ENCODE measurements at places on chromosomes 3 and 15.

- DNase-seq: no peak
Observed at GRCh38 chr3:120114981-120115380, 20.7 kb upstream of the GSK3B start.

GRCh38 chr15:66911131-66911700 is 154.2 kb upstream of the SMAD3 start:
- no peak for DNase-seq

DNA sequence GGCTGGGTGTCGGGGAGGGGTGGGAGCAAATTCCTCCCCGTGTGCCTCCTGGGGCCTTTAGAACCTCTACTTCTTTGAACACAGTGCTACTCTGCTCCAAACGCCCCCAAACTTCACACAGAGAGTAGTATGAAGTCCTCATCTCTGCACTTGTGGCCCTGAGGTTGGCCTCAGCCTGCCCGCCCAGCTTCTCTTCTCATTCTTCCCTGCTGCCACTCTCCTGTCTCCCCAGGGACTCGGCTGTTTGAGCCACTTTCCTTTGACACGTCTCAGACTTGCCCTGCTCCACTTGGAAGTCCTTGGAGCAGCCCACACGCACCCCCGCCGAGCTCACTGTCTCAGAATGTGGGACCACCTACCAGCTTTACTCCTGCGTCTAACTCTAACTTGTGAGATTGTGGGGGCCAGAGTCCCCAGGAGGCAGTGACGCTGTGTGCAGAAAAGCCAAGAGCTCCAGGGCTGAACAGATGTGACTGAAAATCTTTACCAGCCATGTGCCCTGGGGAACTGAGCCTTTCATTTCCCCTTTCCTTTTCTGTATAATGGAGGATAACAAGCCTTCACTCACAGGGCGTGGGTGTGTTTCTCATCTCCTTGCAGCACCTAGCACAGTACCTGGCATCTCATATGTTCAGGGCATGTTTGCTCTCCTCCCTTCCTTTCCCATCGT is 233.6 kb upstream of the CTDSPL start:
- DNase-seq: no peak

DNA sequence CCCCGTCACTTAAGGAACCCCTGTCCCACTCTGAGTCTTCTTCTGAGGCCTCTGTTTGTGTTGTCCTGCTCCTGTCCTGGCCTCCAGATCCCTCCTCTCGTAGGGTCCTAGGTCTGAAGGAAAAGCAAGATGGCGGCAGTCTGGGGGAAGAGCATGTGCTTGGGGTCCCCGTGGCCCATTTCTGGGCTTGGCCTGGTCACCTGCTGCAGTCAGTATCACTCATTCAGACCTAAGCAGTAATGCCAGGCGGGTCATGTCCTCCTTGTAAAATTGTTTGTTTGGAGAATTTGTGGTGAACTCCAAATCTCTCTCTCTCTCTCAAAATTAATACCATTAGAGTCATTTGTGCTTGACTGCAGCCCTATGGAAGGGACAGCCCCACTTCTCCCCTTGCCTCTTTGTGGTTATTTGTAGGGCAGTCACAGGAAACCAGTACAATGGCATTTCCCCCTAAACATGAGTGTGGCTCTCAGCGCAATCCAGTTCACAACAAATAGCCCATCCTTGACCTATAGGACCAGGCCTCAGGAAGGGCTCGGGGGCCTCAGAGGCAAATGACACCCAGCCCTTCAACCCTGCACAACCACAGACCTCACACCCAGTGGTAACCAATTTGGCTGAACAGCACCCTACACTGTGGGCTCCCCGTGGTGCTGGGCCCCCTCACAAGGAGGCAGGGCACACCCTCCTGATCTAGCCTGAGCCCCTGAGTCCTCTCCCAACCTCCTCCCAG is 173.5 kb downstream of the OR4M2 start:
- DNase-seq: no peak

- DNase-seq: no peak
Observed at GRCh38 chr15:31954374-31955172, 75.7 kb upstream of the CHRNA7 start.

DNA sequence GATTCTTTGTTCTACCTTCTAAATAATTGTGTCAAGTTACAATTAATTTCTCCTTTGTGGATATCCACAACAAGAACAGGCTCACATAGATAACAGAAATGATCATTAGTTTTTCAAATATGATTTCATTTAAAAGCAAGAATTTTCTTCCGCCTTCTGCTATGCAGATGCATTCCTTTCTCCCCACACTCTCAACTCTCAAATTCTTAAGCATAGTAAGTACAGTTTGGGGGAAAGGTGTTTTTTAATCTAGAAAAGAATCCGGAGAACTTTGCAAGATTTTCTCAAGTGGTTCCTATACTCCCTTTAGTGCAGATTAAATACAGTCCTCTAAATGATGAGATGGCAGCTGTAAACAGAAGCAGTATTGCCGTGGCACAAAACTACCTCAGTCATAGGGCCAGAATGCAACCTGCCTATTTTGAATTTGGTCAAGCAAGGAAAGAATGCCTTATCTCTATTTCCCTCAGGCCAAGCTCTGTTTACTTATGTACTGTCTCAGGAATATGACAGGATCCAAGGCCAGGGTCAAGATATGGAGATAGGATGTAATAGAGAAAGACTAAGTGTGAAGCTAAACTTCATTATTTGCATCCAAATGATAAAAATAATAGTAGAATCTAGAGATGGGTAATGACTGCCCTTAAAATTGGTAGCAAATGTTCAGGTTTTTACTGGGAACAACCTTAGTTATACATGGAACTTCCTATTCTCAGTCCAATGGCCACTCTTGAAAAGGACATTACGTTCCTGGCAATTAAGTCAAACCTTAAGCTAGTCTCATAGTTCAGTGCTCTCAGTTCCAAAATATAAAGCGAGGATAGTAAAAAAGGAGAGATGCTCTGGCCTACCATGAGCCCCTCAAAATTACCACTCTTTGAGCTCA is 77.3 kb upstream of the PHLDB2 start:
- no peak for DNase-seq

DNA sequence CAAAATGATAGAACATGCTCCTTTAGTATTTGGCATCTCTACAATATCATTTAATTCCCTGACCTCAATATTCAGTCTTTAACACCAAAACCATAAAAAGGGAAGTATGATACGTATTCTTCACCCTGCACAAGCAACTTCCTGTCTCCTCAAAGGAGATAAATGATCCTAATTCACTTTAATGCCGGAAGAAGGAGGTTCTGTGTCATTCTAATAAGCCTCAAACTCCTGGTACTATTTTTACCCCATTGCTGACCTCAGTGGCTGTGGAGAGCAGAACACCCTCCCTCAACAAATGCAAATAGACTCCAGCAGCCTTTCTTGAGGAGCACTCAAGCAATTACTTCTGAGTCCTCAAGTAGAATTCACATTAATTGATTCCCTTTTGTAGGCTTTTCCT is 173.3 kb downstream of the TMEM108 start:
- no peak for DNase-seq

DNA sequence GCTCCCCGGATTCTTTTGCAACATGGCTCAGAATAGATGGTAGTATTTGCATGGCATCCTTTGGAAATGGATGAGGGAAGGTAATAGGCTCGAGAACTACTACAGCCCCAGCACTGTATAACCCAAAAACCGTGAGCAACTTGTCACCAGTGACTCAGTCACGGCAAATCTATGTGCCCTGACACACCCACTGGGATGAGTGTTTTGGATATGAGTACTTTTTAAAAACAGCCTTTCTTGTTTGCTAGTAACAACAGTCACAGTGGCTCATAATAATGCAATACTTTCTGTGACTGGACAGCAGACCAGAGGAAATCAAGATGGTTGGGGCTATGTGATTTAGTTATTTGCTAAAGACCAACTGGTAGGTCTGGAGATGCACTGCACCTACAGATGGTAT is 299.6 kb downstream of the ULK4 start:
- DNase-seq: no peak

- peak; percentile 79 for DNase-seq
Observed at GRCh38 chr3:134212967-134213665, 37.5 kb downstream of the RYK start.

- DNase-seq: no peak
Observed at GRCh38 chr15:92892201-92892555, 7.9 kb upstream of the CHD2 start.

- no peak for DNase-seq
Observed at GRCh38 chr3:23537101-23537551, 268.6 kb upstream of the UBE2E1 start.

GRCh38 chr15:52080706-52081392 is 31.7 kb downstream of the BCL2L10 start:
- no peak for DNase-seq

DNA sequence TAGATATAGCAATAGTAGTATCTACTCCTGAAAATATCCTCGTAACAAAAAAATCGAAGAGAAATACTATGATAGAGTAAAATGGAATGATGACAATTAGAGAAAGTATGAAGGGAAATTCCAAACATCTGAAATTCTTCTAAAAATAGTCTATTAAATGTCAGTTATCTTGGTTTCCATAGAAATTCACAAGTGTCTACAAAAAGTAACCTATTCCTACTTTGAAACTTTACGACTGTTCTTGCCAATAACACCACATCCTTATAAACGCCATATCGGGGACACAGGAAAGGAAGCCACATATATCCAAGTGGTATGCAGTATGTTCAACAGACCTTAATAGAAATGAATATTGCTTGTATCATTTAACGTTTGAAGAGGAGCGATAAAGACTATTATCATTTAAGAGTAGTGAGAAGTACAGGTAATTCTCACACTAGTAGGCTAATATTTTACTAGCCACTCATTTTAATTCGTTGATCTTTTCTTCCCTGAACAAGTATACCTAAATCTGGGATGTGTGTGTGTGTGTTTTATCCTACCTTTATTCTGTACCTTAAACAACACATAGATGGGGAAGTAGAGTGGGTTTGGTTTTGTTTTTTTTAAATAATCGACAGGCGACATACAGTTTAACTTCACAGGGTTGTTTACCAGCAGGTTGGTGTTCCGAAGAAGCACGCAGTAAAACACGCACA is 1.2 kb downstream of the GPR176 start:
- DNase-seq: no peak

- DNase-seq: no peak
Observed at GRCh38 chr3:44418549-44418948, 58.9 kb downstream of the ZNF445 start.

GRCh38 chr15:25171856-25172687 is 217.3 kb downstream of the SNRPN start:
- DNase-seq: no peak

Measured in effector memory CD4-positive, alpha-beta T cell (primary cell).